NT2/D1 (cell line): ENCODE measurements at places on chromosomes 1 and 21.

GRCh38 chr1:203153989-203154821 is 21.4 kb downstream of the MYBPH start:
- DNase-seq: no peak

GRCh38 chr1:97893844-97894243 is 27.0 kb downstream of the DPYD start:
- no peak for DNase-seq

DNA sequence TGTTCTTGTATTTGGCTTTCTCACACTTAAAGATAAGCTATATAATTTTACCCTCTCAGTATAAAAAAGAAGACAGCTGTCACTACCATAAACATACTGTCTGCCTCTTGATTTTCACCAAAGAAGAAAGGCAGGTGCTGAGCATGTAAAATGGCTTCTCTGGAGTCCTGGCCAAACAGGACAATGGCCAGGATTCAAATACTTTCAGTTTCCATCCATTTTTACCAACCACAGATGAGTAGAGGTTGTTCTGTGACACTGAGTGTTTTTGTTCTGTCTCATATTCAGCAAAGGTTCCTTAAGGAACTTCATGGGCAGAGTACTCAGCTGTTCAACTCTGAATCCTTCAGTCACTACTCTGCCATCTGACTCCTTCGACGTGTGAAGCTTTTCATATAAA is 29.4 kb upstream of the RAB3GAP2 start:
- DNase-seq: no peak

DNA sequence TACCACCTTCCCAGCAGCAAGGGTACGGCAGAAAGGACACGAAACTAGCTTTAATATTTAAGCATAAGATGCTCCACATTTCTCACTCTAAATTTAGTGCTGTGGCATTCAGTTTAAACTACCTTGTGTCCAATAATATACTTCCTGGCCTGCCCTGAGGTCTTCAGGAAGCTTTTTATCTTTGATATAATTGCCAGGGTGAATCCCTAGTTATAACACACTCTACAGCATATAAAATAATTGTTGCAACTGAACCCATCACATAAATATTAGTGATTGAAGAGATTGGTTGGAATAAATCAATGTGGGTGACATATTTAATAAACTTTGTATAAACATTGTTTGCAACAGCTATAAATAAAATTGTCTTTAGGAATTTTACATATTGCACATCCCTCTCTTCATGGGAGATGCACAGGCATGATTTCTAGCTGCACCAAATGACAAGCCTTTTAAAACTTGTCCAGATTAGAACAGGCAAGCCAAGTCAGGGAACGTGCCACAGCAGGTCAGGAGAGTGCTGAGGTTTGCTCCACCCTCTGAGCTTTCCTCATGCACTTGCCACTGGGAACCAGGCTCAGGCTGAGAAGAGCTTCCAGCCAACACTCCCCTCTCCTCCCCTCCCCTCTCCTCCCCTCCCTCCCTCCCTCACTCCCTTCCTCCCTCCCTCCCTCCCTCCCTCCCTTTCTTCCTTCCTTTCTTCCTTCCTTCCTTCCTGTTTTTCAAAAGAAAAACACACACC is 623.2 kb upstream of the PKN2 start:
- no peak for DNase-seq

GRCh38 chr1:13492711-13493110 is 21.1 kb downstream of the LRRC38 start:
- no peak for DNase-seq
